ENCODE measurements at places on chromosomes 4 and X.

DNA sequence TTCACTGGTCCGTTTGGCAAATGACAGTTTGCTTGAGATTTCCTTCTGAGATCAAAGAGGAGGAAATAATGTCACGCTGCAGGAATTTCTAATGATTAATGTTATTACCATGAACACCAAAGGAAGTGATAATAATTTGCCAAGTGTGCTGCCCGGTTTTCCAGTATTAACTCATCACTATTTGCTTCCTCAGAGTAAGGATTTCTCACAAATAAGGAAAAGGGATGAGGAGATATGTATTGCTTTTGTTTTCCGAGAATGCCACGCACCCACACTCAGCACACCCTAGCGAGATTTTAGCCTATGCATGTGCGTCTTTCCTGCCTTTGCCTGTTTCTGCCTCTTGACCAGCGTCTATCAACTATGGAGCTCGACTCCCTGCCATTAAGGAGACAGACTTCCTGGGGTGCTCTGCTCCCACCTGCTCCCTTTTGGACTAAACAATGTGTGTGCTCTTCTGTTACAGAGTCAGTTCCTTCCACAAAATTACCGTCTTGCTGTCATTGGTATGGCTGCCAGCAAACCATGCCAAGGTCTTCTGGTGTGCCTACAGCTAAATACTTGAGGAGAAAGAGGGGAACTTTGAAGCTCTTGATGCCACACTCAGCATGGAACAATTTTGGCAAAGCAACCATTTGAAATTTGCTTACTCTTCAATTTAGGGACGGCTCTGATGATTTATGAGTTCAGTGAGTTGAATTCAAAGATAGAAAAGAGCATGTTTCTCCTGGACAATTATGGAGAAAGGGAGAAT, 393.1 kb upstream of the ZFP42 start:
- no peak for DNase-seq

DNA sequence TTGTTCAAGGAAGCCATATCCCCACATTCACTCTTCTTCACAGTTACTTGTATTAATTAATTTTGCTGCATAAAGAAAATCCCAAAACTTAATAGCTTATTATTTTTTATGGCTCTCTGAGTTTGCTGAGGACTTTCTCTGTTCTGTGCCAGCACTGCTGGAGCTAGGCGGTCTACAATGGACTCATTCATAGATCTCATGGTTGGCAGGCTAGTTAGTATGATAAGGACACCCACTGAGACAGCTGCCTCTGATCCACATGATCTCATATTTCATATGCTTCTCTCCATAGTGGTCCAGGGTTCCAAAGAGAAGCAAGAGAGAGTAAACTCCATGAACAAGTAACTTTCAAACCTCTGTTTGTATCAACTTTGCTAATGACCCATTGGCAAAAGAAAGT, 170.2 kb downstream of the ADGRA3 start:
- no peak for DNase-seq

DNA sequence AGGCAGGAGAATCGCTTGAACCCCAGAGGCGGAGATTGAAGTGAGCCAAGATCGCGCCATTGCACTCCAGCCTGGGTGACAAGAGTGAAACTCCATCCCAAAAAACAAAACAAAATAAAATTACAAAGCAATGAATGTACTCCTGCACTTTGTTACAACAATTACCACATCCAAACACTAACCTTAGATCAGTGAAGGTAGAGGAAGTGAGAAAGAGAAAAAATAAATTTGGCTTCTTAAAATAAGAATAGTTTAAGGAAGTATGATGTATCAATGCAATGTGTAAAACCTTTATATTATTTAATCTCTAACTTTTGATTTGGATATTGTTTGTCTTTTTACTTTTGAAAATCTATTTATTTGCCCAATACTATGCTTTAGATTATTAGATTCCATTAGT, 21.7 kb upstream of the CSN1S1 start:
- no peak for DNase-seq

- DNase-seq: peak; percentile 93
Measured at GRCh38 chr4:142817442-142817841, 28.7 kb downstream of the INPP4B start.

GRCh38 chr4:10320130-10320529, 137.1 kb downstream of the ZNF518B start:
- no peak for DNase-seq
